Glomerular endothelial cell (primary cell): ENCODE measurements at places on chromosomes 2 and 18. TPM values are rescaled to one million over a fixed set of nuclear protein-coding genes. Genes with fewer than 3 reads are reported as not detected.

RDH14 gene
- 19.4 and 20.6 TPM in 2 replicates for total RNA-seq

FAM228A gene
- total RNA-seq, result not detected in 2 replicates

SOS1 gene
- total RNA-seq, result 12.5 and 21.0 TPM in 2 replicates

SDC1 gene
- 7.4 and 17.5 TPM in 2 replicates for total RNA-seq

TDRD15 gene
- total RNA-seq, result not detected in 2 replicates

SIX3 gene
- not detected in 2 replicates for total RNA-seq

FKBP7 gene
- 16.8 and 26.2 TPM in 2 replicates for total RNA-seq

SPP2 gene
- not detected in 2 replicates for total RNA-seq

NAT8 gene
- total RNA-seq, result not detected in 2 replicates

MOGAT1 gene
- total RNA-seq, result not detected in 2 replicates

PLB1 gene
- total RNA-seq, result 0.53 and 1.6 TPM in 2 replicates

GLI2 gene
- 1.7 and 3.7 TPM in 2 replicates for total RNA-seq

DHX57 gene
- 19.5 and 20.2 TPM in 2 replicates for total RNA-seq

ACOXL gene
- 0.10 TPM in 1 of 2 replicates, not detected in the other for total RNA-seq

DNAJC5G gene
- total RNA-seq, result 0.47 TPM in 1 of 2 replicates, not detected in the other

RBKS gene
- 0.63 and 1.6 TPM in 2 replicates for total RNA-seq

SP140 gene
- total RNA-seq, result 0.10 TPM in 1 of 2 replicates, not detected in the other

PLEKHH2 gene
- 1.6 and 5.7 TPM in 2 replicates for total RNA-seq

PSMA8 gene
- total RNA-seq, result not detected in 2 replicates

MSTN gene
- total RNA-seq, result not detected in 2 replicates

FHOD3 gene
- 5.6 and 7.8 TPM in 2 replicates for total RNA-seq

CAMKMT gene
- total RNA-seq, result 1.7 and 6.1 TPM in 2 replicates

NCKAP5 gene
- 6.8 and 9.9 TPM in 2 replicates for total RNA-seq

IL1F10 gene
- total RNA-seq, result not detected in 2 replicates

ITPRIPL1 gene
- total RNA-seq, result 2.0 and 3.0 TPM in 2 replicates

SERPINB13 gene
- not detected in 2 replicates for total RNA-seq
